ENCODE measurements at places on chromosomes 16 and 17.
A peak's percentile ranks its signal among the peaks of the same experiment; 100 is the strongest.

DNA sequence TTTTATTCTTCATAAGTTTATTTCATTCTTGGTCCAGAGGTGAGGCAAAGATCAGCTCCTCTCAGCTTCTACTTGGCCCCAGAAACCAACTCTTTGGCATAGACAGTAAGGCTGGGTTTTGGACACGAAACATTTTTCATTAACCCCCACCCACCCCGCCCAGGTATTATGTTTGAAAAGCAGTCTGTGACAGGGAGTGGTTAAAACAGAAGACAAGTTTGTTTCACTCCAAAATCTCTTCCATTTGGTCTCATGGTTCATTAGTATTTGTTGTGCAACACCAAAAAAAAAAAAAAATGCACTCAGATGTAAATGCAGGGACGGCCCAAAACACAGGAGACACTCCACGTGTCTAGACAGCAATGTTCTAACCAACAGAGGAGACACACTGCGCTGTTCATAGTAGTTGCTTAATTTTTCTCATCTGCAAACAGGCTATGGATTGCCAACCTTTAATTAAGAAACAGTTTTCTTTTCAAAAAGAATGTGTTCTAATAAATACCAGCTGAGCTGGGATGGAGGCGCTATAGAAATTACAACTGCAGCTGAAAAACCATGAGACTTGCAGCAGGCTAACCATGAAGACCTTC, 39.8 kb upstream of the MMP2 start:
- DNase-seq, result no peak

- DNase-seq, result no peak
These were observed 70.8 kb upstream of the TRAP1 start for GRCh38 chr16:3787924-3788661.

GRCh38 chr16:9820476-9821246, 361.6 kb downstream of the GRIN2A start:
- no peak for DNase-seq

GRCh38 chr17:14068542-14069250, 608 bp upstream of the COX10 start:
- no peak for DNase-seq

DNA sequence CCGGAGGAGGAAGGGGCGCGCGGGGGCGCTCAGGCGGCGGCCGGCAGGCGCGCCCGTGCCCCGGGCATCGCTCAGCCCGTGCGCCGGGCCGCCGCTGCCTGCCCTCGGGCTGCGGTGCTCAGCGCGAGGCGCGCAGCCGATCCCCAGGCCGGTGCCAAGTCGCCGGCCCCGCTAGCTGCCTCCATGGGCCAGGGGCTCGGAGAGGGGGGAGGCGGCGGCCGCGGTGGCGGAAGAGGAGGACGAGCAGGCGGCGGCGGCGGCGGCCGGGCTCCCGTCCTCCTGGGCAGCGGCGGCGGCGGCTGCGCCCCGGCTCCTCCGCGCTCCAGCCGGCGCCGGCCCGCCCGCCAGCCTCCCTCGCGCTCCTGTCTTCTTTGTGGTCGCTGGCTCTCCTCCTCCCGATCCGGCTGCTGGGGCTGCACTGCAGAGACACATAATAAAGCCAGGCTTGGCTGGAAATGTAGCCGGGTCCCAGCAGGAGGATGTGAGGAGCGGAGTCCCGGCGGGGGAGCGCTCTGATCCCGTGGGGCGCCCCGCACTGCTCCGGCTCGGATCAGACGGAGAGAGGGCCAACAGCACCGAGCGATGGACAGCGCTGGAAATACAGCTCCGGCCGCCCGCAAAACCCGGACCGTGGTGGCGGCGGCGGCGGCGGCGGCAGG, 889 bp upstream of the ZNF423 start:
- no peak for DNase-seq

DNA sequence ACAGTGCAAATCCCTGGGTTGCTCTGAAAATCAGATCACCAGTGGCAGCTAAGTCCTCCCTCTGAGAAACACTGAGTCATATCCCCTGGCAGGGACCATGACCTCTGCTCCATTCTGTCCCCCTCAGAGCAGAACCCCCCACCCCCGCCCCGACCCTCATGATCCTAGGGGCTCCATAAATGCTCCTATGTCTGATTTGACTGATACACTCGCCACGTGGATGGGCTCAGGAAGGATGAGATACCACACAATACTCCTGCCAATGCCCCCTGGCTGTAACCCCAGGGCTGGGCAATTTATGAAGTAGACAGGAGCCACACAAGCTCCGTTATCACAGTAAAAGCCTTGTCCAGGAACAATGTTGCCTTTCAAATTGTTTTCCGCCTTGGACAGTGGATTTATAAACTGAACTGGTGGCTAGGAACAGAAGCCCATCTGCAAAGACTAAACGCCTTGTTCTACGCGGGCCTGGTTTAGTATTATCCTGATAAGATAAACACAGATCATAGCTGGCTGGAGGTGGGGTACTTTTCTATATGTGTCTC, 394.8 kb downstream of the SLC39A11 start:
- DNase-seq, result no peak

DNA sequence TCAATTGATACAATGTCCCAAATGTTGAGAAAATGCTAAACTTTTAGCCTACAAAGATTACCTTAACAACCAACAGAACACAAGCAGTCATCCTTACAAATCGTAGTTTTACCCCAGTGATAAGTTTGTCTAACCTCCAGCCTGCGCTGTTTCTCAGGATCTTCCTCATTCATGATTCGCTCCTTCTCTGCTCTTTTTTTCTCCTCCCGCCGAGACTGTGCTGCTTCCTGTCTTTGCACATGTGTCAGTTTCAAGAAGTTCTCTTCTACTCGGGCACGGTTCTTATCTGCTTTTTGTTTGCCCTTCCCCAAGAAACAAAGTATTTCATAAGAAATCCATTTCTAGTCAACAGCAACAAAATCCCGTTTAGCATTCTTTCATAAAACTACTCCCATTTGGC, 10.2 kb upstream of the STRADA start:
- DNase-seq, result no peak

DNA sequence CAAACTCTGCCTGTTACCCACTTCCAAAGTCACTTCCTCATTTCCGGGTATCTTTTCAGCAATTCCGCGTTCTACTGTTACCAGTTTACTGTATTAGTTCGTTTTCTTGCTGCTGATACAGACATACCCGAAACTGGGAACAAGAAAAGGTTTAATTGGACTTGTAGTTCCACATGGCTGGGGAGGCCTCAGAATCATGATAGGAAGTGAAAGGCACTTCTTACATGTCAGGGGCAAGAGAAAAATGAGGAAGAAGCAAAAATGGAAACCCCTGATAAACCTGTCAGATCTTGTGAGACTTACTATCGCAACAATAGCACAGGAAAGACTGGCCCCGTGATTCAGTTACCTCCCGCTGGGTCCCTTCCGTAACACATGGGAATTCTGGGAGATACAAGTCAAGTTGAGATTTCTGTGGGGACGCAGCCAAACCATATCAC, 30.9 kb downstream of the PAFAH1B1 start:
- no peak for DNase-seq

GRCh38 chr17:64004903-64005733, 7.0 kb downstream of the PRR29 start:
- DNase-seq, result no peak

DNA sequence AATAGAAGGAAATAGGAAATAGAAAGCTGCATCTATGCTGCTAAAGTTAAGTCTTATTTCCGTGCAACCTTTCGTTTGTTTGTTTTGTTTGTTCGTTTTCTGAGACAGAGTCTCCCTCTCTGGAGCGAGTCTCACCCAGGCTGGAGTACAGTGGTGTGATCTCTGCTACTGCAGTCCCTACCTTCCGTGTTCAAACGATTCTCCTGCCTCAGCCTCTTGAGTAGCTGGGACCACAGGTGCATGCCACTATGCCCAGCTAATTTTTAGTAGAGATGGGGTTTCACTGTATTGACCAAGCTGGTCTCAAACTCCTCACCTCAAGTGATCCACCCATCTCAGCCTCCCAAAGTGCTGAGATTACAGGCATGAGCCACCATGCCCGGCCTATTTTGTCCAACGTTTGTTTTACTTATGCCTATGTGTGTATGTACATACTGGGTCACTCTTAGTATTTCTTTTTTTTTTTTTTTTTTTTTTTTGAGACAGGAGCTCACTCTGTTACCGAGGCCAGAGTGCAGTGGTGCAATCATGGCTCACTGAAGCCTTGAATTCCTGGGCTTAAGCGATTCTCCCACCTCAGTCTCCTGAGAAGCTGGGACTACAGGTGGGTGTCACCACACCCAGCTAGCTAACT, 16.8 kb downstream of the BMERB1 start:
- DNase-seq, result no peak

DNA sequence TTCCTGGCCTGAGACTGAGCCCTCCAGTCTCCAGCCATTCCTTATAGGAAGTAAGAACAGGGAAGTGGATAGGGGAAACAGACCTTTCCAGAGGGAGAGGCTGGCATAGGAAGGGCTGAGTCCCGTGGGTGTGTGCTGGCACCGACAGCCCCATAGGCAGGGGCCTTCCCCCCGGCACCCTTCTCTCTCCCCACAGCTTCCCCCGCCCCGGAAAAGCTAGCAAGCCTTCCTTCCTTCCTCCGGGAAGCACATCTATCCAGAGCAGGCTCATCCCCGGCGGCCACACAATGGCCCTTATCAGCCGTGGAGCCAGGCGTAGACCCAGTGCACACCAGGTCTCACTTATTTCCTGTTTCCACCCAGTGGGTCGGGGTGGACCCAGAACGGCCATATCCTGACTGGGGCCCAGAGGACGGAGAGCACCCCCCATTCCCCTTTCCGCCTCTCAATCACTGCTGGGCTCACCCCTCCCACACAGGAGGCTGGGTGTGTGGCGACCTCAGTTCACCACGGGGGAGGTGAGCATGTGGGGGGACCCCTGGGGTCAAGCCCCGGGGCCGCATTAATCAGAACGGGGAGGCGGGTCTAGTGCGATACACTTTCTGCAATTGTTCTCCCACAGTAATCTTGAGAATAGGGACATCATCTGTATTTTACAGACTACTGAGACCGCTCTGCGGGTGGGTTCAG, 950 bp upstream of the MYO1C start:
- DNase-seq, result no peak

DNA sequence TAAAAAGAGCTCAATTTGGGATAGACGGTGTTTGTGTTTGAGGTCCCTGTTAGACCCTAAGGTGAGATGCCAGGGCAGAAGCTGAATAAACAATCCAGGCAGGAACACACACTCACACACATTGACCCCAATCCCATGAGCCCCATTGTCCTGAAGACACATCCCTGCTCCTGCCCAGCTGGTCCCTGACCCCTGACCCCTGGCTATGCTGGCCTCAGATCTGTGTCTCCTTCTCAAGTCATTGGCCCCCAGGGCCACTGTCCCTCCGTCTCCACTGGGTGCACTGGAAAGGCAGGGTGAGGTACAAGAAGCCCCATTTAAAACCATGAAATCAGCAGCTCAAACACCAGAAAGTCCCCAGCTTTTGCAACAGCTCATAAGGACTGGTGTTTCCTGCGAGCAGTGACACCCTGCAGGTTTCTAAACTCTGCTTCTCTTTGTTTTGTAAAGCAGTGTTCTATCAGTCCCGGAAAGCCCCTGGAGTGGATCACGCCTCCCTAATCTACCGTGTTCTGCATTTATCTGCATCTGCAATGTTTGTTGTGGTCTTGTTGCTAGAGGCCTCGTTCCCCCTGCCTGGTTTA, 18.0 kb upstream of the ASGR2 start:
- no peak for DNase-seq

DNA sequence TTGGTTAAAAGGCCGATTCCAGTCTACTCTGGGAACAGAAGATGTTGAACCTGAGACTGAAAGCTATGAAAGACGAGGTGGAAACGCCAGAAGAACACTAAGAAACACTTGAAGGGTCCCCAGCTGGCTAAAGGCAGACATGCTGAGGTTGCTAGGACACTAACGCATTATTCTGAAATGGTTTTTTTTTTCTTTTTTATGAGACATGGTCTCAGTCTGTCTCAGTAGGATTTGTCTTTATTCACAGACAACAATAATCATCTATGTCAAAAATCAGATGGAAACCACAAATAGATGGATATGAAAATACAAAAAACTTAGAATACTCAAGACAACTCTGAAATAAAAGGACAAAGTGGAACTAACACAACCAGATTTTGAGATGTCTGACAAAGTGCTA, 35.0 kb upstream of the RASD1 start:
- DNase-seq, result no peak

- DNase-seq, result no peak
These were observed 74.7 kb downstream of the TBC1D16 start for GRCh38 chr17:79960788-79961522.

- no peak for DNase-seq
These were observed 8.8 kb downstream of the SLC9A5 start for GRCh38 chr16:67257486-67258160.

GRCh38 chr17:42459256-42459800, 650 bp downstream of the ATP6V0A1 start:
- DNase-seq, result peak; percentile 78

GRCh38 chr17:3012926-3013581, 50.4 kb downstream of the OR1D5 start:
- peak; percentile 18 for DNase-seq

GRCh38 chr16:19605701-19606100, 50.2 kb downstream of the VPS35L start:
- no peak for DNase-seq

DNA sequence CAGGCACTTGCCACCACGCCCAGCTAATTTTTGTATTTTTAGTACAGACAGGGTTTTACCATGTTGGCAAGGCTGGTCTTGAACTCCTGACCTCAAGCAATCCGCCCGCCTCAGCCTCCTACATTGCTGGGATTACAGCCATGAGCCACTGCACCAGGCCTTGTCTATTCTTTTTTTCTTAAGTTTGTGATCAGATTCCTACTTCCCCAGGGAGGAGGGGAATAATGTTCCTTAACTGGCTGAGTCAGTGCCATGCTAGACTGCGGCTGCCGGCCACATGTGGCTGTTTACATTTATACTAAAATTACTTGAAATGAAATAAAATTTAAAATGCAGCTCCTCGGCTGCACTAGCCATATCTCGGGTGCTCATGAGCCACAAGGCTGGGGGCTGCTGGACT, 27.8 kb upstream of the USP36 start:
- no peak for DNase-seq

DNA sequence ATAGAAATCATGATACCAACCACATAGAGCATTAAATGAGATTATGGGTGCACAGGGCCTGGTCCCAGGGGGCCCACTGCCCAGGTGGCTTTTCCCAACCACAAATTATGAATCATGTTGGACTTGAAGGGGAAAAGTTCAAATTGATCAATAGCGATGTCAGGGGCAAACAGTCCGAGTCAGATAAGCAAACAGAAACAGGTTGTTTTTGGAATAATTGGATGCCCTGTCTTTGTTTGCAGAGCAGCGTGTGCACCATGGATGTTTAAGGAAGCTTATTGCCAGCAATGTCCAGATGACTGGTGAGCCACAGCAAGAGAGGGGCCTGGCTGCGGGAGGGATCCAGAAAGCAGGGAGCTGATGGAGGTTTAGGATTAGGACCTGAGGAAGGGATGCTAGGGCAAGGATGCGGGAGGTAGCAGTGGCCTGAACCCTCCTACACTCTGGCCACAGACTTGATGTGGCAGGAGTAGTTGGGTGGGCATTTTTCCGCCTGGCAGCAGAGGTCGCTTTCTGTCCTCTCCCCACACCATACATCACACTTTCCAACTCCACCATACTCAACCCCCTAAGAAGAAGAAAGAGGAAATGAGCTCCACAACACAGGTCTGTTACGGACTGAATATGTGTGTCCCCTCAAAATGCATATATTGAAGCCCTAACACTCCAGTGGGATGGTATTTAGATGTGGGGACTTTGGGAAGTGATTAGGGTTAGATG, 266.4 kb upstream of the RPL38 start:
- DNase-seq, result no peak

GRCh38 chr17:75681289-75681688, 14.2 kb downstream of the SAP30BP start:
- DNase-seq, result no peak
